Activated CD4-positive, alpha-beta T cell treated with anti-CD3 and anti-CD28 coated beads, Interleukin-2, amount 50 U/mL, for 4 hours (primary cell): ENCODE measurements at places on chromosomes 3 and 15.

- peak; percentile 0 for DNase-seq
These were observed 680 bp downstream of the GOLIM4 start for GRCh38 chr3:168094877-168095610.

- DNase-seq, result no peak
These were observed 355.3 kb upstream of the RORA start for GRCh38 chr15:61584410-61584809.

DNA sequence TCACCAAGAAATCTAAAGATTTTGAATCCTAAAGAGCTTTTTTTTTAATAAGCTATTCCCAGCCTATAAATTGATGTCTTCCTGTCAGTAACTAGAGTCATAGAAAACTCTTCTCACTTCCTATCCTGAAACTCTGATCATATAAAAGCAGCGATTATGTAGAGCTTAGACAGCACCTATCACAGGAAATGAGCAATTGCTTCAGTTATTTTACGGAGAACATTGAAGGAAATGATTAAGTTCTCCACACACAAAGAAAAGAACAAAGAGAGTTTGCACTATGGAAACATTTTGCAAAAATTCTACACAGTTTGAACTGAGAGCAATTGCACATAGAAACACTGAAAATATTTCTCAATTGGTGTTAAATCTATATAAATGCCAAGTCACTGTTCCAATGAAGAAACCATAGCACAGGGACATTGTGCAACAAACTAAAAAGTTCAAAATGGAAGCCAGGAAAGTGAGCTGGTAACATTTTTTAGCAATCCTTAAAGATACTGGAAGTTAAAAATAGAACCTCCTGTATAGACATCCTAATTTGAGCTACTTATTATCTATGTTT is 291.5 kb upstream of the ARHGEF26 start:
- no peak for DNase-seq

DNA sequence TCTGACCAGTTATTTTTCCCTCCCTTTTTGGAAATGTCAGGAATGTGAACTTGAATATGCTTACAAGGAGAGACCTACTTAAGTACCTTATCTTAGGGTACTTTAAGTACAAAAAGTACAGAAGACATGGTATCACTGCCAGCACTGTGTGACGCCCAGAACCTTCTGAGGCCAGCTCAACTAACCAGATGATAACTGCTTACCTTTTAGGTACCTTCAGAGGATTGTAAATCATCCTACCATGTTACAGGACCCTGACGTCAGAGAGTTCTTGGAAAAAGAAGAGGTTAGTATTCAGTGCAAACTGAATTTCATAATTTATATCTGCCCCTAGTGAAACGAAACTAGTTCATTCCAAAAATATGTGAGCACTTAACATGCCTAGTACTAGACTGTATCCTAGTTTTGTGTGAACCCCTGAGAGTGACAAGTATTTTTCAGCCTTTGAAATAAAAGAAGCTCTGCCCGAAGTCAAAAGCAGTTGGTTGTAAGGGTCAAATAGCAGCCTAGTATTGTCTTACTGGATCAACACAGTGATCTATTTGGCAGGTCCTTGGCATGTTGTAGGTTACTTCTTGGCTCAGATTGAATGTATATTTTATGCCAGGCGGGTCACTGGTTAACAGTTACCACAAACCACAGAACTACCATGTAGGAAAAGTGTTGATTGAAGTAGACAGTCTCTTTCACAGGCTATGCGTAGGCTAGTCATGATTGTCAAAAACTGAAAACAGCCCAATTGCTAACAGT is 23.8 kb upstream of the SNX22 start:
- DNase-seq, result no peak

- DNase-seq, result peak; percentile 83
These were observed at the start of gene PXYLP1 for GRCh38 chr3:141231101-141231951. PXYLP1 (plus strand) TSS chr3:141231825; CDS start chr3:141260176, 28,351 bp downstream.

- no peak for DNase-seq
These were observed 53.8 kb upstream of the SEC22A start for GRCh38 chr3:123147754-123148535.

DNA sequence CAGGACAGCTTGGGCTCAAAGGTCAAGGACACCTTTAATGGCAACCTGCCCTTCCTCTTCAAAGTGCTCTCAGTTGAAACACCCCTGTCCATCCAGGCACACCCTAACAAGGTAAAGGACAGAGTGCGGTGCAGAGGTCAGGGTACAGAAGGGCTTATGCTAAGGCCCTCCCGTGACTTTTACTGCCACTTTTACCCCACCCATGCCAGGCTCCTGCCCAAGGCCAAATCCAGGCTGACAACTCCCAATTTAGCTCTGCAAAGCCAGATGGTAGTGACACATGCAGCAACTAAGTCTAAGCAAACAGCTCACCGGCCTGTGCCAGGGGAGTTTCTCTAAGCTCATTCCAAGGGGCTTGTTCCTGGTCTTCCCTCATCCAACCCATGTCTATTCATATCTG is 1.6 kb downstream of the MPI start:
- no peak for DNase-seq

DNA sequence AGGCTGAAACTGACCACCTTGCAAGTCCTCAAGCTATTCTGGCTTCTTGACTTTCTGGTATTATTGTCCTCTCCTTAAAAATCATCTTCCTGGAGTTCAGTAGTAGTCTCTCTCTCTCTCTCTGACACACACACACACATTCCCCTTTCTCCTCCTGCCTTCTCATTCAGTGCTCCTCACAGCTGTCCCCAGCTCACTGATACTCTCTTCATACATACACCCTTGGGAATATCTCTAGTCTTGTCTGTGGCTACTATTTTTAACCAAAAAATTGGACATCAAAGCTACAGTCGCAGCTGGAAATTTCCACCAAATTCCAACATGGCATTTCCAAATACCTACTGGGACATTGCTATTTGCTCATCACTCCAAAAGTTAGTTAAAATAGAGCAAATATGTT is 178.9 kb downstream of the ECT2 start:
- no peak for DNase-seq

DNA sequence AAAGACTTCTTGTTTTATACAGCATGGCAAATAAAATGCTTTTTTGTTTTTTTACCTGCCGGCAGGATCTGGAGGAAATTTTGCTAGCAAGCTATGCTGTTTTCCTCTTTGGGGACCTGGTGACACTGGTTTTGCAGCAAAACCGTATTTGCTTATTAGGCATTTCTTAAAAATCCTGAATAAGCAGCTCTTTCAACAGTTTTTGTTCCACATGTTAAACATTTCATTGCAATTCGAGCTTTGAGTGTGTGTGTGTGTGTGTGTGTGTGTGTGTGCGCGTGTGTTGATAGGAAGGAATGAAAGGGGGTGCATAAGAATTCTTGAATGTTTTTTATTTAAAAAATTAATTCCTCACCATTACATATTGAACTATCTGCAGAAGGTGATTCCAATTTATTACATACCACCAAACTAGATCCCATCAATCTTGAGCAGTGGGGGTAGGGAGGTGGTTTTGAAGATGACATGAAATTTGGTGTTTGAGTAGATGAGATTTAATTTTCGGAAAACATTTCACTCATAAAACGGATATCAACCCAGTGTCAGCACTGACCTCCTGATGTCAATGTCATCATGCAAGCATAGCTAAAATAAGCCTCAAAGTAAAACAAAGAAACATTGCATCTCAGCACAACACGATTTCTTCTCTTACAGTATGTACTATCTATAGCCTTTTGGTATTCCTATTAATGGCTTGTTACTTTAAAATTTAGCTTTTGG is 17.3 kb downstream of the ZBTB38 start:
- no peak for DNase-seq

DNA sequence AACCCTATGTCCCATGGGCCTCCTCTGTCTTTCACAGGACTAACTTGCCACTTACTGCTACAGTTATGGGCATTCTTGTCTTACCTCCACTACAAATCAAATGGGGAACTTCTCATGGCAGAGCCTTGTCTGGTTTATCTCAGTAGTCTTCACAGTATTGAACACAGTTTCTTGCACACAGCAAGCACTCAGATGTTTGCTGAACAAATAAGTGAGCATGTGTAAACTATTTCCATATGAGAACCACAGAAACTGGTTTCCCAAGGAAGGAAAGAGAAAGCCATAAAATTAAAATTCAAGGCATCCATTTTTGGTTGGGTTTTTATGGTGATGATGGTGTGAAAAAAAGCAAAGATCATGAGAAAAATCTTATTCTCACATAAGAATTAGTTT is 189.2 kb downstream of the MEX3B start:
- no peak for DNase-seq

- DNase-seq, result no peak
These were observed 5.8 kb upstream of the GLCE start for GRCh38 chr15:69154684-69155083.

DNA sequence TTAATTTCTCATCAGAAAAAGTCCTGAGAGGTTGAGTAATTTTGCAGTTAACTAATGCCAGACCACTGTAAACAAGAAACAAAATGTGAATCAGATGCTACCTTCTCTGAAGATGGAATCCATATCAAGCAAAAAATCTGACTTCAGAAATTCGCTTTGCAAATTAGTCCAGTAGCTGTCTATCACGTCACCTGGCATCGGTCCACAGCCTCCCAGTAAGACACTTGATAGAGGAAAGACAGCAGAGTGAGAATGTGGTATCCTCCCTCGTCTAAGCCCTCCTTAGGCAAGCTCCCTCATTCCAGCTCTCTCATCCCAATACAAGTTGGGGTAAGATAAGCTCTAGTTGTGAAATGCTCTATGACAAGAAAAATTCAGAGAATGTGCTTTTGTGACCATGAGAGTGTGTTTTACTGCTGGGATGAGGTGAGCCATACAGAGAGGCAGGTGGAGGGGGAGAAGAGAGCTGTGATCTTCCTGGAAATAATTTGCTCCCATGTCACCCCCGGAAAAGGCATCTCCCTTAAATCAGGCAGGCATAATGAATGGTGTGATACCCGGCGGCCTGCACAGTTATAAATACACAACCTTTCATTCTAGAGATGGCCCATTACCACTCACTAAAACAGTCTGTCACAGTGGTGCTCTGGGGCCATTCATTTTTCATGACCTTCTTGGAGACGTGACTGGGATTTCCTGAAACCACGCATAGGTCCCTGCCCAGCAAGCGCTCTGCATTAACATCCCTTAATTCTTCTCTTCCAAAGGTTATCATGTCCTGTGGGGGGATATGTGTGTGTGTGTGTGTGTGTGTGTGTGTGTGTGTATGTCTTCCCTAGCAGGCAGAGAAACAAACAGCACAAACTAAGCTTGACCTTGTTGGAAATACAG is 602.0 kb upstream of the KCNMB2 start:
- DNase-seq, result no peak

DNA sequence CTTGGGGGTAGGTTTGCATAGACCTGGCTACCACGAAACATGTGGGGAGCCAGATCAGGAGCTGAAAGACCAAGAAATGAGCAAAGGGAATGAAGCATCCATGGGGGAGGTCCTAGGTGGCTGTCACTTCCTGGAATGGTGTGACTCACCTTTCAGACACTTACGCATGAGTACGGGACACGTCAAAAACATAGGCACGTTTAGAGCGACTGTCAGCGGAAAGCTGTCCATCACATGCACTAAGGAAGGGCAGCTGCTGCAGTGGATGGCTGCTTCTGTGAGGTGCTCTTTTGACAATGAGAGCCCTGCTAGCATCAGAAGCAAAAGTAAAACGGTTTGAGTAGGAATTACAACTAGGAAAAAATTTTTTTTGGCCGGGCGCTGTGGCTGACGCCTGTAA is 244.6 kb upstream of the CCDC54 start:
- DNase-seq, result no peak

DNA sequence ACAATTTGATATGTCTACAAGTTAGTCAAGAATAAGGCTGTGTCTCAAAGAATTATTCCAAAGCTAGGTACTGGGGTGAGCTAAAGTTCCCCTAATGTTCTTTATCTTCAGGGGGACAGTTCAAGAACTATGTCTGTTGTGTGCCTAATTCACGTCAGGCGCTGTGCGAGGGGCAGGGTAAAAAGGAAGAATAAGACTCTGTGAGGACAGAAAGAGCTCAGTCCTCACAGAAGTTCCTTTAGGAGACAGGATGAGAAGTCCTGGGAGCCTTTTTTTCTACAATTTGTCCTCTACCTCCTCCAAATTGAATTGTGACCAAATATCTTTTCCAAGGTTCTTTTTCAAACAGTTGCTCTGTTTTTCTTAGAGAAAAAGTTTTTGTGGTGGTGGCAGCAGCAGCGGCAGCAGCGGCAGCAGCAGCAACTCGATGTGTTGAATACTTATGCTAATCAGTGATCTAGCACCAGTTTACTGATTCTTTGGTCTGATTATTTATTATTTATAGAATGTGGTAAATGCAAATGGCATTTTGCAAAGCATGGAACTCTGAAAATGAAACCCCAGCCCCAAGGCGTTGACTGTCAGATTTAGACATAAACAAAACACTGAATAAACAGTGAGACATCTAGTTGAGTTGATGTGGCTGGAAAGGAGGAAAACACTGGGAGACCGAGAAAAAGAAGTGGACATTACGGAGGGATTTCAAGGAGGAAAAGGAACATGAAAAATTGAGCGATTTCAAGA is 88.6 kb downstream of the GTPBP8 start:
- DNase-seq, result no peak

DNA sequence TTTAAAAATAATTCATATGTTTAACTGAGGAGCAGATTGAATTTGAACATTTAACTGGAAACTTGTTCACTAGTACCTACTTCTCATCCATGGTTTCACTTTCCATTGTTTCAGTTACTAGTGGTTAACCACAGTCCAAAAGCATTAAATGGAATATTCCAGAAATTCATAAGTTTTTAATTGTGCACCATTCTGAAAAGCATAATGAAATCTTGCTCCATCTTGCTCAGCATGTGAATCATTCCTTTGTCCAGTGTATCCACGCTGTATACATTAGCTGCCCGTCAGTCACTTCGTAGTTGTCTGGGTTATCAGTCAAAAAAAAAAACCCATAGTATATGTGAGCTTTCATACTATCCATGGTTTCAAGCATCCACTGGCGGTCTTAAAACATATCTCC is 217.6 kb downstream of the TPRG1 start:
- no peak for DNase-seq

DNA sequence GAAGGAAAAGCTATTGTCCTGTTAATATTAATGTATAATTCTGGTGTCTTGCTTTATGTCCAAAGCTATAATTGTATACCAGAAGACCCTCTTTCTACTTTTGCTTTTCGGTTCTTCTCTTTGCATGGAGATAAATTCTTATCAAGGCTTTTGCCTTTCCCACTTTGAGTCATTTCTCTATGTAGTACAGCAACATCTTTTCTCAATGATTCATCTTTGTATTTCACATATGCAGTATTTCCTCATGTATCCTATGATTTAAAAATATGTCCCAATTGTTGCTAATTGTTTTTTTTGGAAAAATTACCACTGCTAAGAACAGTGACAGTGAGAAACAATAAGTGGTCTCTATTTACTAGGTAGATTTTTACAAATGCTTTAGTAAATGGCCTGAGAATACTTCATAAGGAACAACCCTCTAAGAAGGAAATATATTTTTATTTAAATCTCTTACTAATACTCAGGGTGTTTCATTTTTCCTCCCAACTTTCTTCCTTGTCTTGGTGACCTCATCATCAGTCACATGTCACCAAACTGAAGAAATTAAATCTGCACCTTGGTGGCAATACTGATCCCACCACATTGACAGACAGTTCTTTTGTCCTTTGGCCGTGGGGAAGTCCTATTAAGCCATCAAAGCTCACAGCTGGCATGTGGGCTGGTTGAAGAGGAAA is 290.6 kb downstream of the SATB1 start:
- DNase-seq, result no peak
